ENCODE measurements at places on chromosomes 4 and X.

- no peak for DNase-seq
Measured at GRCh38 chrX:118418811-118419251, 72.9 kb downstream of the WDR44 start.

DNA sequence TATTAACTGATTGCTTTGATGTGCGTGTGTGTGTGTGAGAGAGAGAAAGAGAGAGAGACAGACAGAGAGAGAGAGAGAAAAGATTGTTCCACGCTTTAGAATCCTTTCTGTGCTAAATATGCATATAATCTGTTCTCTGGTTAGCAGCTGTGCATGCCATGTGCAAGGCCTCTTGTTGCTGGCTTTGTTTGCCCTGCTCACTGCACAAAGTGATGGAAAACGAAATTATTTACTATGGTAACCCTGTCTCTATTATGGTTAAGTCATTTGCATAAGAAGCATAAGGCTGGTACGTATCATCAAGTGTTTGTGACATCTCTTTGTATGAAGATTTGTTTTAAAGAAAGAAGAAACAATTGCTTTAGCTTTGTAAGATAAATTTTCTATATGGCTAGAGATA is 190.2 kb upstream of the POF1B start:
- DNase-seq = no peak

- no peak for DNase-seq
Measured at GRCh38 chr4:52641854-52642563, 17.1 kb downstream of the USP46 start.

DNA sequence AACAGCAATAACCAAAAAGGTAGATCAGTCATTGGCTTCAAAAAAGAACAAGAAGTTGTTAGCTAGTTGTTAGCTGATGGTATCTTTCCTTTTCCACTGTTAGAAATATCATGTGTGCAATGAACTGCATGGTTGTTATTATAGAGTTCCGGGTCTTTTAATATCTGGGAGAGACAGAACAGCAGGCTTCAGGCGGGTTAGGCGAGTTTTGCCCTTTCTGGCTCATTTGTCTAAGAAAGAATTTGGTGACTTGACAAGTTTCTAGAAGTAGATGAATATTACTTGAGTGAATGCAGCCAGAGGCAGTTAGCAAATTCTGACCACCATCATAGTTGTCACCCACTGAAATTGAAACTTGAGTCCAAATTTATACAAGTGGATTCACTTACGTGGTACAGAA is 88.9 kb upstream of the MID1 start:
- no peak for DNase-seq

GRCh38 chr4:128107766-128108165 is 46.7 kb downstream of the LARP1B start:
- DNase-seq = no peak

- no peak for DNase-seq
Measured at GRCh38 chr4:43763029-43763610, 685.5 kb downstream of the KCTD8 start.

DNA sequence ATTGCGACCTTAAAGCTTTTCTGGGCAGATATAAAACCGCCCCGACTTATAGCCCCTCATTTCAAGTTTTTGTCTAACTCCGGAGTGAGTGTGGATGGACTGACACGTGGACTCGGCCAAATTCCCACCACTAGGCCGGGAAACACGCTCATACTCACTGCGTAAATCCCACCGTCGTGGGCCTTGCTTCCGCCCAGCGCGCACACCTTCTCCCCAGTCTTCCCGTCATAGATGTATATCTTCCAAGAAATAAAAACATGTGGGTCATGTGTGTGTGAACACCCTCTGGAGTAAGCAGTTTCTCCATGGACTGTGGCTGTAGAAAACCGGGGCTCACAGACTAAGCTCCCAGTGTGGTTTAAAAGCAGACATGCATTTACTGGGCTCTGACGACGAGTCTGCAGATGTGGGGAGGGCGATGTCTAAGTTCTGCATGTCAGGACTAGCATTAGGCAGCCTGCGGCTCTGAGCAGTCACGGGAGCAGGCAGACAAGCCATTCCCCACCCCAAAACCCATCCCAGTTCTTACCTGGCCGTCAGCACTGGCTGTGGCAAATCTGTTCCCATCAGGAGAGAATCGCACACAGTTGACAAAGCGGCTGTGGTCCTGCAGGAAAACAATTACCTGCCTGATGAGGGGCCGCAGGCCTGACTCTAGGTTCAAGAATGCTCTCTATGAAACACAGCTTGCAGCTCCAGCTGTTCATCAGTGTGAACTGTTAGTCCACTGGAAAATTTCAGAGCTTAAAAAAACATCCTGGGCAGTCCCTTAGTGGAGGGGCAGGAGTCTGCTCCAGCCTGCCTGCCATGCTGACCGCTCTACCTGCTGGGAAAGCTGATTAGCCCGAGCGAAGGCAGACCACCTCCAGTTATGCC is 28.2 kb downstream of the WDR1 start:
- no peak for DNase-seq
